SIG-M5 (cell line): ENCODE measurements at places on chromosomes 2 and 18.
A peak's percentile ranks its signal among the peaks of the same experiment; 100 is the strongest.

- no peak for DNase-seq
These were observed 800 bp downstream of the IL1RL2 start for GRCh38 chr2:102187496-102188150.

DNA sequence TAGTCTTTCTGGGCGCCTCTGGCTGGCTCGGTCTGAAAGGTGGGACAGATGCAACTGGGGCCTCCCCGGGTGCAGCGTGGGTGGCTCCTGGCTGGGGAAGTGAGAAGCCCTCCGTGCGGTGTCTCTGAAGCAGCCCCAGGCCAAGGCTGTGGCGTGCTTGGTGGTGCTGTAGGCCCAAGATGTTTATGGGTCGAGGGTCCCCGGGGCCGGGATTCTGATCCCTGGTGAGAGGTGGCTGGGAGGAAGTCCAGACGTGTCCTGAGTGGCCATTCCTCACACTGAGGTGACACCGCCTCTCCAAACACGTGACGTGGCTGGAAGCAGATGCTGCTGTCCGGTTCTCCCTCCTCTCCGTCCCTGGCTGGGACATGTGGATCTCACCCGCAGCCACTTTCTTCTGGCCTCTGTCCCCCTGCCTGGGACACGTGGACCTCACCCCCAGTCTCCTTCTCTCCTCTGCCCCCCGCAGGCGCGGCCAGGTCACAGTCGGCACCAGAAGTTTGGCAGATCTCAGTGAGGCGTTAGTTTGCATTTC is 12.6 kb downstream of the RTP5 start:
- no peak for DNase-seq

GRCh38 chr18:4276953-4277585 is 178.0 kb downstream of the DLGAP1 start:
- DNase-seq = no peak

DNA sequence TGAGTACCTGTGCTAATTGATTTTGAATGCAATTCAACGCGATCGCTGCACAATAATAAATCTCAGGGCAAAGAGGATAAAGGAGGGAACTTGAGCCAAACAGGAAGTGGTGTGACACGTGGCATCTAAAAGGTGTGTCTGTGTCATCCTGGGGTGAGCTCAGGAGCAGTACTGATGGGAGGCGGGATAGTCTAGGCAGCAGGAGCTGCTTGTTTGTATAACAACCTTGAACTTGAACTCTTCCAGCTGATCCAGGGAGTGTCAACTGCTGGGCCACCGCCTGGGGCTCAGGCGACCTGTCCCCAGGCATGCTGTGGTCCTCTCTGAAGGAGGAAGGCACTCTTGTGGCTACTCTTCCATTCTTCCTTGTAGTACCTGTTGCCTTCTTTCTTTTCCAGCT is 61.2 kb downstream of the BOD1L2 start:
- DNase-seq = no peak

GRCh38 chr2:33321236-33321771 is 155.1 kb upstream of the RASGRP3 start:
- no peak for DNase-seq

DNA sequence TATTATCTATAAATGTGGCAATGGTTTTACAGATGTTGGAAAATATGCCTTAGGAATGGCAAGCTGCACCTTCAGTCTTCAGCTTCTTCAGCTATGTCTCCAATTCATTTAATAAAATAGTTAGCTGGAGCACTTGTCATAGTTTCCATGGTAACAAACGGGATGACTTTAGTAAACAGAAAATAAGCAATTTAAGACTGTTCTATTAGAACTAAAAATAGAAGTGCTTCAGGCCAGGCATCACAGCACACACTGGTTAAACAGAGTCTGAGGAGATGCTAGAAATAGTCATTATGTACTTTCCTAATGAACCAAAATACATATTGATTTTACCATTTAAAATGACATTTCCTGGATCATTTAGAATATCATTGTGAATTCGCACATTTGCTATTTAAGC is 195.0 kb downstream of the GCA start:
- no peak for DNase-seq

DNA sequence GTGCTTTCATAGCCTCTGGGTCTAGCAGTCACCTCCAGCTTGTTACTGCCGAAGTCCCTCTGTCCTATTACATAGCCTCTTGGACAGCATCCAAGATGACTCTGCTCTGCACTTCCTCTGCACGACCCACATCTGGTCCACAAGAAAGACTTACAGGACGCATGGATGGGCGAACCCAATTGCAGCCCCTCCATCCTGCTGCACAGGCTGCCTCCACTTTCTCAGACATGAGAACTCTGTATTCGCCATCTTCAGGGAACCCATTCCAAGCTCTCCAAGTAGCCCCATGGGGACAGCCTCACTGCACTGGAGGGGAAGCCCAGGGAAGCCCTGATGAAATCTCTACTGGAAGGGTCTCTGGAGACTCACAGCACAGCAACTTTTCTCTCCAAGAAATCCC is 172.1 kb downstream of the GFPT1 start:
- no peak for DNase-seq

DNA sequence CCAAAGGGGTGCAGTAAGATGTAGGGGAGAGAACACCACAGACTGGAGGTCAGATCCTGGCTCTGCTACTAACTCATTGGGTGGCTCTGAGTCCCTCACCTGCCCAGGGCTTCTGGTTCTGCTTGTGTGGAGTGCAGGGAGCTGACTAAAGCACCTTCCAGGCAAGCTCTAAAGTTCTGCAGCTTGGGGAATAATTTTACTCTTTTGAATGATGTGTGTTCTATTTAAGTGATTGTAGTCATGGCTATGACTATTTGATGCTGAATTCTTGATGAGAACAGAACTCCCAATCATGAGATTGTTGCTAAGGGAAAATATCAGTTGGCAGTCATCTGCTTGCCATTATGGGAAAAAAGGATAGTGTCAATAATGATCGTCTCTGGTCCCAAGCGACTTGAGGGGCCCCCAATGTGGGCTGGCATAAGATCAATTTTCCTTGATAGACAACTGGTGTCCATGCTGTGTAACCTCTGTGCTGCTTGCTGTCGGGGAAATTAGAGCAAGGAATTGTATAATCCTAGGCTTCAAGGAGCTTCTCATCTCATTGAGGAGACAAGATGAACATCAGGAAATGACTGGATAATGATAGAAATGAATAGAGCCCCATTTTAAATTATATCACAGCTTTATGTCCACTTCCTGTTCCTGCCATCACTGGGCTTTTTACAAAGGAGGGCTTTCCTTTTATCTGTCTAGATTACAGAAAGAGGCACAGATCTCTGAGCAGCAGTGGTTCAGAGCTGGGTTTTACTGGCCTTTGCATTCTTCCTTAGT is 131.7 kb downstream of the SLC4A3 start:
- DNase-seq = no peak

- no peak for DNase-seq
These were observed 106.1 kb upstream of the ALKAL2 start for GRCh38 chr2:393711-394696.

- DNase-seq = no peak
These were observed 213.7 kb upstream of the FOSL2 start for GRCh38 chr2:28178946-28179345.

- no peak for DNase-seq
These were observed 8.1 kb downstream of the GMCL1 start for GRCh38 chr2:69837533-69837932.

- DNase-seq = no peak
These were observed 42.5 kb downstream of the ALK start for GRCh38 chr2:29878898-29879297.

DNA sequence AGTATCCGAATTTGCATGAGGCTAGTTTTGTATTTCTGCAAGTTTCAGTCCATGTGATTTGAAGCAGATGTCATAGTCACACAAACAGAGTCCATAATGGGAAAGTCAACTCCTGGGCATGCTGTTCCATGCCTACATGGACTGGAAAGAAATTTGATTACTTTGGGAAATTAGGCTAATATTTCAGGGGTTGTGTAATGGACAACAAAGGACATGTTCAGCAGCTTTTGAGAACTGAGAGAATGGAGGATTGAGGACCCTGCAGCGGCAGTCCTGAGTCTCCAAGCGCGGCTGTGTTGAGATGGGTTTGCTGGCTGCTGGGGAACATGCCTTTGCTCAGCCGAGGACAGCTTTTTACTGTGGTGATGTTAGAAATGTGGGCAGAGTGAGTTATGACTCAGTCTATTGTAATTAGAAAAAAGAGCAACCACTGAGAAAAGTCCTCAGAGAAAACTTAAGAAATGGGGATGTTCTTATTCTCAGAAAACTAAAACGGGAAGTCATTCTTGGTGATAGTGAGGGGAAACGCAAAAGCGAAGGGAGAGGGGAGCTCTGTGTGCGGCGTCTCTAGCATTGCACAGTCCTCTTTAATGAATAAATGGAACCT is 149.2 kb downstream of the FAM210A start:
- DNase-seq = peak; percentile 80

DNA sequence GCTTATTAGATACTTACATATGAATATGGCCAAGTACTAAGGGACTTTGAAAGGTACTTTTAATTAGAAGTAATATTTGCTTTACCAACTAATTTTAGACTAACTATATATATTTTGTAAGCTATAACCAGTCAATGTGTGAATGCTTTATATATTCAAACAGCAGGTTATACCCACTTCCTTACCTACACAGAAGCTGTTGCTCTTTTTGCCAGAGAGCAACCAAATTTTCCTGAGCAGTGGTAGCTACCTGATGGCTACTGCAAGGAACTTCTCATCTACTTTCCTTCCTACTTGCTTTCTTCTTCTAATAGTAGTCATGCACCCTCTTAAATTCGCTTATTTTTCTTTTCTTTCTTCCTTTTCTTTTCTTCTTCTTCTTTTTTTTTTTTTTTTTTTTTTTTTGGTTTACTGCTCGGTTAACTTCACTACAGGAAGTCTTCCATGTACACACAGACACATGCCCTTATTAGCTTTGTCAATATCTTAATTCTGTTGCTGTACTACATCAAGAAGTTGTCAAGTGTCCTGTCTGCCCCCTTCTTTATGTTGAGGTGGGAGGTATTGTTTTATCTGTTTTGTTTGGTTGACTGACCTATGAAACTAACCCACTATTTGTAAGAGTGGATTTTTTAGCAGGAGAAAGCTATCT is 95.0 kb downstream of the EPC2 start:
- no peak for DNase-seq

DNA sequence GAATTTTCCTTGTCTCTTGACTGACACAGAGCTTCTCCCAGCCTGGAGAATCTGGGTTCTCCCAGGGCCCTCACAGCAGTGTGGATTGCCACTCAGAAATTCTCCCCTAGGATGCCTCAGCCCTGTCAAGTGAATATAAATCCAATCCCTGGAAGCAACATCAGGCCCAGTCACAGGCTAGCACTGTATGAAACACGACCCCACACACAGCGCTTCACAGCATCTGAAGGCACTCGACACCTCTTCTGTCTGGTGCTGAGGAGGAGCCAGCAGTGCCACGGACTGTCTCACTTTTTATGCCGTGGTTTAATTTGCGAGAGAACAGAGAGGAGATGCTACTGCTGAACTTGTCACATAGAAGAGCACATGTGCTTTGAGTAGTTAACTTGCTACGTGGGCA is 164.5 kb downstream of the NAPG start:
- no peak for DNase-seq

DNA sequence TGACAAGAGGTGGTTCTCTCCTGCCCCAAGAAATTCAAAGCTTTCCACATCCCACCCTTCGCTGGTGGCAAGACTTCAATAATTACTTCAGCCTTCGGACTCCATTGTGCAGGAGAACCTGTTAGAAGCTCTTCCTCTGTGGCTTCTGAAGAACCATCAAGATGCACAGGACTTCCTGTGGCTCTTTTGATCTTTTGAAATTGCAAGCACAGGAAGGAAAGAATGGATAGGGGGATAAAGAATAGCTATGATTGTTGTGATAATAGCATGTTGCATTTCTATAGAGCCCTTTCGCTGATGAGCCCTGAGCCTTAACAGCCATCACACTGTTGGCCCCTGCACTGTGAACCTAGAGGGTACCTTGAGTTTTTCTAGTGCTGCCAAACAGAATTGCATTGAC is 7.4 kb downstream of the EPAS1 start:
- no peak for DNase-seq

DNA sequence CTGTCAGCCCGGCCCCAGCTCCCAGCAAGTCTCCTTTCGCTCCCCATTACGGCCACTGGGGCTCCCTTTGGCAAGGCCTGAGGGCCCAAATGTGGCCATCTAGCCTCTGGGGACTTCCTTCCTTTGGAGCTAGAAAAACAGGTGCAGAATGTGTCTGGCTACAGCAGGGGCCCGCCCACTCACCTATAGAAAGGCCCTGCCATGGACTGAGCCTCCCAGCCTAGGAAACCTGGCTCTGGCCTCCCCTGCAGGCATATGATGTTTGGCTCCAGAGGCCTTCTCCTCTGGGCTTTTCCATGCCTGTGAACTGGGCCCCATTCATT is 55.3 kb upstream of the ALPP start:
- DNase-seq = no peak
